ENCODE measurements at places on chromosomes 3 and 15.
A peak's percentile ranks its signal among the peaks of the same experiment; 100 is the strongest.

- DNase-seq, result peak; percentile 73
Observed at GRCh38 chr3:194508491-194509453, 22.0 kb upstream of the ATP13A3 start.

DNA sequence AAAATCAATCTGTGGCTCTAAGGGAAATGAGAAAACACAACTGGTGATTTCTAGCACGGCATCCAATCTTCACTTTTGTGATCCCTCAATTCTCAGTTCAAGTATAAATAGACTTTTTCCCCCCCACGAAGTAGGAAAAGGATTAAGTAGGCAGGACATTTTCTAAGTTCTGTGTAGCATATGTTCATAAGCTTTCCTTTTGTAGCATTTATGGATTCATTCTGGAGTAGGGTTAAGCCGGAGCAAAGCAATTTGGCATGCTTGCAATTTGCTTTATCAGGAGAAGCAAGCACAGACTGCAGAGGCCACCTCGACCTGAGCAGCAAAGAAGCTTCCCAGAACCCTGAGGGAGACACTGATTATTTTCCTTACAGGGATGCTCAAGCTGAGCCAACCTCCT is 66.3 kb downstream of the FHIT start:
- DNase-seq, result no peak

GRCh38 chr3:153864793-153865192 is 256.4 kb upstream of the ARHGEF26 start:
- DNase-seq, result no peak

DNA sequence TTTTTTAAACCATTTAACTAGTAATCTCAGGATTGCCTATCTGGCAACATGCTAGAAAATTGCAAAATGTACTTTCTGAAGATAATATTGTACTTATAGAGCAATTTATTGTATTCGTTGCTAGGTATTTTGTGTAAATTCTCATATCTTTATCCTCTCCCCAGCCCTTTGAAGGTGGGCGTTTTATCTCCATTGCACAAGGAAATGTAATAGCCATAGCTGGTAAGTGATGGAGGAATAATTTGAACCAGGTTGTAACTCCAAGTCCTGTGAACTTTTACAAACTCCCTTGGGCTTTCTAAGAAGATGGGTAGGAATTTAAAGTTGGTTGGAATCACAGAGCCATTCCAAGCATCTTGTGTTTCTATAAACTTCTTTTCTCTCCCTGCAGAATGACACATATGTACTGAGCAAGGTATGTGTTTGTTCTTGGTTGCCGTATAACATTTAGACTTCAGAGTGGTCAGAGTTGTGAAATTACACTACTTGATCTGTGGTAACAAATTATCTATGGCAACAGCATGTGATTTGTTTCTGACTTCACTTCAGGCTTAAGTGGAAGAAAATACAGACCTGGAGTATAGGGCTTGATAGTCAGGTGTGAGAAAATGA is 170.9 kb downstream of the AKAP13 start:
- no peak for DNase-seq

DNA sequence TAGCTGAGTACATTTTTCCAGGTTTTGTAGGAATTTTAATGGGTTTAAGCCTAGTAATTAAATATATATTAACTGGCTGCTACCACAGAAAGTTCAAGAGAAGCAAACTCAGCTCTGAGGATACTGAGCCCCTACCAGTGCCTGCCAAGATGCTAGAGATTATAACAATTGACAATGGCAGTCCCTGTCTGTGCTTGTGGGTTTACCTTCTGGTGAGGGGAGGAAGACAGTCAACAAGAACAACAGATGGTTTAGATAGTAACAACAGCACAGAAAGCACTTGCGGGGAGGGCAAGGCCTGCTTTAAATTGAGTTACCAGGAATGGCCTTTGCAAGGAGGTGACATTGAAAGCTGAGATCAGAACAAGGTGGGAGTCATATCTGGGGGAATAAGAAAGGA is 56.6 kb upstream of the ARHGEF3 start:
- no peak for DNase-seq
